ENCODE measurements at places on chromosomes 7 and 10. TPM values are rescaled to one million over a fixed set of nuclear protein-coding genes. Genes with fewer than 3 reads are reported as not detected.

The ARMS2 gene
- not detected for total RNA-seq

The C10orf105 gene
- 0.22 TPM for total RNA-seq

The PCDH15 gene
- not detected for total RNA-seq

The SOSTDC1 gene
- total RNA-seq = not detected

The UCMA gene
- total RNA-seq = not detected

The C10orf62 gene
- total RNA-seq = not detected

The MRPL43 gene
- total RNA-seq = 59.7 TPM

The SLC18A3 gene
- total RNA-seq = not detected

The ASZ1 gene
- not detected for total RNA-seq

The IFIT1B gene
- total RNA-seq = not detected

The AKR1C1 gene
- total RNA-seq = 193 TPM

The HOXA4 gene
- 2.4 TPM for total RNA-seq

The NUTM2A gene
- total RNA-seq = 0.66 TPM

The IRF5 gene
- total RNA-seq = 20.9 TPM

The SPAM1 gene
- not detected for total RNA-seq

The TAF5 gene
- 7.3 TPM for total RNA-seq

The TNS3 gene
- 115 TPM for total RNA-seq

The TMEM270 gene
- not detected for total RNA-seq

The ANXA7 gene
- total RNA-seq = 110 TPM
